Breast epithelium (tissue), 4 donors: ENCODE measurements at places on chromosomes 5 and 9. TPM values are rescaled to one million over a fixed set of nuclear protein-coding genes. Genes with fewer than 3 reads are reported as not detected.

- DNase-seq: no peak
Observed at GRCh38 chr5:176697934-176698538, 50.8 kb downstream of the TSPAN17 start.

GRCh38 chr9:129109952-129110739 is 447 bp downstream of the CRAT start:
- no peak for DNase-seq

DNA sequence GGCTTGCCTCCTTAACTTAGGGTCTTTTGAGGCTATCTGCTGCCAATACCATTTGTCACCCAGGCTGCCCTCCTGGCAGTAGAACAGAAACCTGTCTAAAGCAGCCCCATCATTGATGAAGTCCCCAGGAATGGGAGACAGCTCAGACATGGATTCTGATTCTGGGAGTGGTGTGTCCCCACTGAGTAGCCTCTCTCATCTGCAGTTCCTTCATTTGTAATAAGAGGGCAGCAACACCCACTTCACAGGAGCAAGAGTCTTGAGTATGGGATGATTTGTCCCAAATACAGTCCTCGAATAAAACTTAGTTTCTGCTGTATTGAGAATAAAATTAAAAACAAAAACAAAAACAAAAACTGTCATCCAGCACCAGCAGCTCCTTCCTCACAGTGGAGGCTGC is 167.6 kb downstream of the ASTN2 start:
- DNase-seq: no peak

GRCh38 chr5:78907255-78907891 is 77.7 kb downstream of the ARSB start:
- DNase-seq: no peak

- DNase-seq: no peak
Observed at GRCh38 chr9:38339496-38339895, 53.0 kb upstream of the ALDH1B1 start.

GRCh38 chr5:41797662-41798061 is 72.6 kb downstream of the OXCT1 start:
- DNase-seq: no peak

- no peak for DNase-seq
Observed at GRCh38 chr9:123419091-123419490, 63.1 kb downstream of the CRB2 start.

GRCh38 chr5:38600329-38601045 is 44.0 kb upstream of the LIFR start:
- DNase-seq: no peak

CBY3 gene
- total RNA-seq: not detected

ALDOB gene
- 0.66 TPM for total RNA-seq

DNA sequence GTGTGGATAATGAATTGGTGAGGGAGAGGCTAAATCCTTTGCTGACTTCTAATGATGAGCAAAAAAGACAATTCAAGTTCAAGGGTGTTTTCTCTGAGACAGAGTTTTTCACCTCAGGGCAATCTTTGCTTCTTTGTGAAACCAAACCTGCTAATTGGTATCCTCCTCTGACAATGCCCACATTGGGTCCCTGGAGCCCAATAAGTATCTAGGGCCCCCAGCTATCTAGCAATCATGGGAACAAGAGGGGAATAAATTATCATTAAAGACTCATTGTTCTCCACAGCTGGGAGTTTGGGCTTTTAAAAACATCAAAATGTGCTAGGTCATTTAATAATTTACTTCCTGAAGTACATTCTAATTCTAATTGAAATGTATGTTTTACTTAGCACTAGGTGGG is 227.3 kb downstream of the TMEM167A start:
- no peak for DNase-seq

- no peak for DNase-seq
Observed at GRCh38 chr9:115952430-115953292, 200.9 kb upstream of the PAPPA start.

GRCh38 chr5:65674749-65675148 is 47.2 kb downstream of the SGTB start:
- no peak for DNase-seq

- DNase-seq: no peak
Observed at GRCh38 chr5:122394284-122394930, 82.4 kb downstream of the SNCAIP start.

GRCh38 chr5:165837286-165837685 is 2331.9 kb downstream of the MAT2B start:
- no peak for DNase-seq

CAMK4 gene
- 1.4 TPM for total RNA-seq

ERMP1 gene
- 34.1 TPM for total RNA-seq

NELFB gene
- total RNA-seq: 32.6 TPM

IRX2 gene
- 19.2 TPM for total RNA-seq

IFNK gene
- total RNA-seq: not detected

GRCh38 chr9:69555802-69556201 is 116.4 kb downstream of the APBA1 start:
- DNase-seq: no peak

COL27A1 gene
- total RNA-seq: 22.0 TPM

- DNase-seq: no peak
Observed at GRCh38 chr9:129422843-129423192, 198.1 kb downstream of the C9orf50 start.

TNC gene
- 44.6 TPM for total RNA-seq

DNA sequence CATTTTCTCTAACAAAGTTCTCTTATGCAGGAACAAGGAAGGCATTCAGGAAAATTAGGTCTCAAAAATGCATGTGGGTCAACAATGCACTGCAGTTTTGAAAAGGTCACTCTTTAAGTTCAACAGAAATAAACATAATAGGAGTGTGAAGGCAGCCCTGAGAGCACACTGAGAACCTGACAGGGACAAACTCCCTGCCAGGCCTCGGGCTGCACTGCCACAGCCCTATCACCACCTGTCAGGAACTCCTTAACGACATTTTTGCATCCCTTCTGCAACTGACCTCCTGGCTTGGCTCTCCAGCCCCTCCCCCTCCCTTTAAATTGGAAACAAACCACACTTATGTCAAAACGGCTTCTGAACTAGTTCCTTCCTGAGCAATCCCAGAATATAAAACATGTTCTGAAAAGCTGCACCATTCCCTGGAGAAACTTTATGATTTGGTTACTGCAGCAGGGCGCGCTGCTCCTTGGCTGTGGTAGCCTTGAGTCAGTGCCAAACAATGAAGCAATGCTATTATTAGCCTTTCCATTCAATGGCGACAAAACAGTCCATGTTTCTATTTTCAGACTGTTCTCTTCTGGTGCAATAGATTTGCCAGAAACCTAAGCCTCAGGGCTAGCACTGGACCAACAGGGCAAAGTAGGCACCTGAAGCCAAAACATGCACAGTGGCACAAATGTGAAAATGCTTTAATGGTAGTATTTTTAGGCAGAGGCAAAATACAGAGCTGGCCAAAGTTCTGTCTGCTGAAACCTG is 160.1 kb upstream of the ZNF608 start:
- DNase-seq: no peak

DNA sequence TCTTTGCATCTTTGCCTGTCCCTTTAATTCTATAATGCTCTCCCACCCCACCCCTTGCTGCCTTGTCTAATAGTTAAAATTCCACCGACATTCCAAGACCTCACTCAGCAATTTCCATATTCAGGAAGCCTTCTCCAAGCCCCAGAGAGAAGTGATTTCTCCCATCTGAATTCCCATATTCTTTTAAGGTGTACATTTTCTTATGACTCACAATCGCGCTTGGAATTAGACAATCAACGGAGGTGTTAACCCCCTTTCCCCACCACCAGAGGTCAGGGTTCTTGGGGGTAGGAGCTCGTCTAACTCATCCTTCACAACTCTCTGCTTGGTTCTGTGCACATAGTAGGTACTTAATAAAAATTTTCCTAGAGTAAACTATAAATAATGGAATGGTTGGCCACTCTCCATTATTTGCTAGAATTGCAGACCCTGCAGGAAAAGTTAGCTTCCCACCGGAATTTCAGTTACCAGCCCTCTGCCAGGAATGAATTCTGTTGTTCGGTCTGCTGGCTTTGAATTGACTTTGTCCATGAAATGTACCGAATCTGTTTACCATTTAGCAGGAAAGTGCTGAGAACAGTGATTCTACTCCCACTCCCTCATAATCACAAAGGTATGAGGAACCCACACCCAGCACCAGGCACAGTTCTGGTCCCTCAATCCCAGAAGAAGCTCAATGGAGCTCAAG is 5.0 kb downstream of the KCNIP1 start:
- no peak for DNase-seq

GNAQ gene
- 39.0 TPM for total RNA-seq

DNA sequence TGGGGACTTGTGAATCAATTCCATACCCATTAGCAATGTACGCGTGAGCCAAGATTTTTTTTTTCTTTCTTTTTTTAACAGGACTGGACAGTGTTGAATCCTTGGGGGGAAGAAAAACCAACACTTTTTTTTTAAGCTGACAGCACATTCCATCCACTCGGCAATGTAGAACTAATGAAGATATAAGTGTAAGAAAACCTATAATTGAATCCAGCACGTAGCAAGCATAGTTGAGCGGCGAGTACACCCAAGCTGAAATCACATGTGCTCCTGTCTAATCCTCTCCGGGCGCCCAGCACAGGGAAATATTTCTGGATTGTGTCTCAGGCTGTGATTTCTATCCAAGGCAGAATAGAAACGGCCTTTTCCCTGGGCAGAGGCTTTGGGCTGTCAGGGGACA is 118.2 kb downstream of the BOD1 start:
- no peak for DNase-seq

DNA sequence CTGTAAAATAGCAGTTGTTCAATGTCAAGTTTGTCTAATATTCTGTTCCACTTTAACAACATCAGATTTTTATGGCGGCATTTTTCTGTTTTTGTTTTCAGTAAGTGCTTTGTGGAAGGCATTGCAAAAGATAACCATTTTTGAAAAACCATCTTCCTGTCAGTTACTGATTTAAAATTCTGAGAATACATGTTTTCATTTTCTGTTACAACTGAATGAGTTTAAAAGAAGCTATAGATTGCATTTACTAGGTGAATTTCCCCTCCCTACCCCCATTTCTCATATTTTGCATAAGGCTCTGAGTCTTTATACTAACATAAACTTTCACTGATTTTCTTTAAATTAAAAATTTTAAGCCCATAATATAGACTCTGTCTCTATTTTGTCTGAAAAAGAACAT is 4.6 kb upstream of the ERAP2 start:
- DNase-seq: no peak

GRCh38 chr9:90477535-90477934 is 165.1 kb downstream of the DIRAS2 start:
- DNase-seq: no peak

DNA sequence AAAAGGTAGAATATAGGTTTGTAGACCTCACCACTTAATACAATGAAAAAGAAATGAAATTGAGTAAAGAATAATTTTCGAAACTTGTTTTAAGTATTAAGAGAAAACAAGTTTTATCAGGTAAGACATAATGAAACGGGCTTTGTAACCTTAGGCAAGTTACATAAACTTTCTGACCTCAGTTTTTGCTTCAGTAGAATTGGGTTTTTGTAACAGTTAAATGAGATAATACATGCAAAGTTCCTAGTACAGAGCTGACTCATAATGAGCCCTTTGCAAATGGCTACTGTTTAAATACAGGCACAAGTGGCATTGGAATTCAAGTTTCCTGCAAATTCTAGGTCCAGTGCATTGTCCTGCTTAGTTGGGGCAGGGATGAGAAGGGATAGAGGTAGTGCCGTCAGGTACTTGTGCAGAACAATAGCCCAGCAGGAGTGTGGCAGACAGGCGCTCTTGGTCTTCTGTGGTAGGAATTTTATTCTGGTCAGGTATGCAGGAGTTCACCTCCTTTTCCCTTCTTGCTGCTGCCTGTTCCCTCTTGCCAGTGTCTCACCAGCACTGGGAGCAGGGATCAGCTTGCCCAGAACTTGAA is 203.8 kb downstream of the PBX3 start:
- no peak for DNase-seq

DNA sequence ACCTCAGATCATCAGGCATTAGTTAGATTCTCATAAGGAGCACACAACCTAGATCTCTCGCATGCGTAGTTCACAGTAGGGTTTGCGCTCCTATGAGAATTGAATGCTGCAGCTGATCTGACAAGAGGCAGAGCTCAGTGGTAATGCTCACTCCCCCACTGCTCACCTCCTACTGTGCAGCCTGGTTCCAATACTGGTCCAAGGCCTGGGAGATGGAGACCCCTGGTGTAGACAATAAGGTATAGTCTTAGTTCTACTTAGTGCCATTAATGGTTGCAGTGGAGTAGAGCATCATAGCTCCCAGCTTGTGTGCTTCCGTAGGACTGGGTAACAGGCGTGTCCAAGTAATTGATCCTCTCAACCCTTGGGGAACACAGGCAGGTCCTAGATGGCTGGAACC is 70.4 kb upstream of the ANKRD55 start:
- DNase-seq: no peak

ALDH1A1 gene
- 67.2 TPM for total RNA-seq

GRCh38 chr5:135250671-135251070 is 148.4 kb downstream of the MACROH2A1 start:
- no peak for DNase-seq

GRCh38 chr9:4220346-4220745 is 79.5 kb downstream of the GLIS3 start:
- DNase-seq: no peak

GRCh38 chr9:108382310-108382709 is 473.5 kb downstream of the ACTL7B start:
- DNase-seq: no peak

DNA sequence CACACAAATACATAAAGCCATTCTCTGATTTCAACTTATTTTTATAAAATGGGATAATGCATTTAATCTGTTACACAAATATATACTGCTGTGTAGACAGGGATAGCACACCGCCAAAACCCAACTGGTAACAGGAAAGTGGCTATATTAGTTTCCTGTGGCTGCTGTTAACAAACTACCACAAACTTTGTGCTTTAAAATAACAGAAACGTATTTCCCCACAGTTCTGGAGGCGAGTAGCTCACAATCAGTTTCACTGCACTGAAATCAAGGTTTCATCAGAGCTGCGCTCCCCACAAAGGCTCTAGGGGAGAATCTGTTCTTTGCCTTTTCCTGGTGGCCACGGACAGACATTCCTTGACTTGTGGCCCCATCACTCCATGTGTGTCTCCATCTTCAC is 94.0 kb downstream of the MLLT3 start:
- DNase-seq: no peak

- no peak for DNase-seq
Observed at GRCh38 chr9:136052991-136053756, 41.9 kb downstream of the NACC2 start.

- no peak for DNase-seq
Observed at GRCh38 chr5:158166424-158166823, 307.5 kb upstream of the CLINT1 start.

- no peak for DNase-seq
Observed at GRCh38 chr9:122218071-122218934, 10.5 kb downstream of the LHX6 start.
